ENCODE measurements at places on chromosomes 3 and 15.
A peak's percentile ranks its signal among the peaks of the same experiment; 100 is the strongest.

GRCh38 chr15:77376770-77377169, 43.1 kb downstream of the PEAK1 start:
- DNase-seq = no peak

DNA sequence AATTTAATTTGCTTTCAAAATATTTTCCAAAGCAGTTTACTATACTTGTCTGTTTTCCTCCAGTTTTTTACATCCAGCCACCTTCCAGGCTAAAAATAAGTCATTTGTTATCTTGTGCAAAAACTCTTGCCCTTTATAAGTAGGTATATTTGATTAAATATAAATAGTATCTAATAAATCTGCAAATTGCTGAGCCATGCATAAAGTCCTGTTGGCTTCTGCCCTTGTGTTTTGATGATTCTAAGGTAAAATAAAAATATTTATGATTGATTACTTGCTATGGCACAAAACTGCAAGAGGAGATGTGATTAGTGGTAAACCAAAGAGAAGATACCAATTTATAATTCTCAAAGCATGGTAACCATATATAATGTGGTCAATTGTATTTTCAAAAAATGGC, 1026.7 kb downstream of the EPHA3 start:
- DNase-seq = no peak

DNA sequence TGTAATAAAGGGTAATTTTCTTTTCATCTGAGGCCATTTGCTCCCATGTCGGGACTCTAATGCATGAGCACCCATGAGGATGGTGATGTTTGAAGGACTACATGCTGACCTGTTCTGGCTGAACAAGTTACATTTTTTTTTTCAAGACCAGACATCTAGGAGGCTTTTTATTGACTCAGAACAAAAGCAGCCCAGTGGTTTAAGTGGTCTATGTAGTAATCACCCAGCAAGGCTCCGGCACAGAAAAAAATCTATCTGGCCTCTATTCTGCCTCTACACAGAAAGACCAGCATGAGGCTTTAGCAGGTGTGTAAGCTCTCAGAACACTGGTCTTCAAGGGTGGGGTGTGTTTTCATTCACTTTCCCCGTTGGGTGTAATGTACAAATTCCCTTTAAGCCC, 95.1 kb upstream of the ZBED2 start:
- peak; percentile 2 for DNase-seq

DNA sequence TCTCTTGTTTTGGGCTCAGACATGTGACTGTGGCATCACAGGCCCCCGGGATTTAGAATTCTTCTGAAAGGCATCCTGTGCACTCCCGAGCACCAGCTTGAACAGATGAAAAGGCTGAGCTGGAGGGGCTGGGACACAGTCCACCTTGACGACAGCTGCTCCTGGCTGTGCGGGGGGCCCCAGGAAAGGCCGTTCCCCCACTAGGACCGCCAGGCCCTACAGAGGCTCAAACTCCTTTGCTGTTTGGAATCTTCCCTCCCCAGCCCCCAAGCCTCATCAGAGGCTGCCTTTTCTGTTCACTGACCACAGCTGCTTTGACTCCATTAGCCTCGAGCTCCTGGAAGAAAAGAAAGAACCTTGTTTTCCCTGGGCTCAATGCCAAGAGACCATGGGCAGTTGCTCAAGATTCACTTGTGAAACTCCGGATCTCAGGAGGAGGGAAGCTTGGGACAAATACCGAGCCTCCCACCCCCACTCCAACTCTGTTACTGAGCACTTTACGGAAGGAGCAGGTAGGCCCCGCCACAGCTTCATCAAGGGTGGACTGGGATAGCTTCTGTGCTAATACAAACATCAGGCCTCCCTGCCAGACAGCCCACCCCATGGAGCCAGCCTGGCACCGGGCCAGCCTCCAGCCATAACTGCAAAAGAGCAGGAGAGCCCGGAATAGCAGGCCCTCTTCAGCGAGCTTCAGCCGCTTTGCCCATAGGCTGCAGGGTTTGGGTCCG, 15.7 kb downstream of the CIDEC start:
- peak; percentile 75 for DNase-seq

GRCh38 chr3:188037195-188037718, 116.7 kb upstream of the LPP start:
- peak; percentile 32 for DNase-seq

DNA sequence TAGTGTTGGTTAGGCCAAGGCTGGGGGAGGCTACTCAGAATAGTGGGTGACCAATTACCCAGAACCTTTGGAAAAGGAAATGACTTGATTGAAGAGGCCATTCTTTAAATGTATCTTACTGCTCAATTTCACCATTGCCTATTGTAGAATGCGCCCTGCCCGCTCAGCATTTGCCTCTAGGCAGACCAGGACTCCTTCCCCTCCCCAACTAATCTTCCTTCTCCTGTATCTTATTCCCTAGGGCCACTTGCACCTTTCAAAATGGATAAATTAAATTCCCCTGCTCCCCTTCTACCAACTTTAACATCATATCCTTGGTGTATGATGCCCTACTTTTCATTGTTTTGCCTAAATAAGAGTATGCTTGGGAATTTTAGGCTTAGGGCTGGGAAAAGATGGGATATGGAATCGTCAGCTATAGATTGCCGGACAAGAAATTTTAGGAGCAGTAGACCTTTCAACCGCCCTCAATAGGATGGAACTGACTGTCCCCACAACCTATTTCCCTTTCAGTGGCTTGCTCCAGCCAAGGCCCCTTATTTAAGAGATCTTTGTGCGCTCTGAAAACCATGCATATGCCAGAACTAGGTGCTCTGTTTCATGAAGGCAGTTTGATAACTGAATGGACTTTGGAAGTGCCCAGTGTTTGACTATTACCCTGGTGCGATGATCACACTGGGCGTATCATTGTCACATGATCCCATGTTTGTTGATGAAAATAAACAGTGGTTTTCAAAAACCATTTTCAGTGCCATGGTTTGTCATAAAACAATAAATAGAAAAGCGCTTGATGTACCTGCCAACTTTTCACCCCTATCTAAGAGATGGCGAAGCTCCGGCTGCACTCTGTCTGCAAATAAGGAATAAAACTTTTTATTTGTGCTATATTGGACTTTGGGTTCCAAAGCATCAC, 74.3 kb upstream of the TSEN2 start:
- no peak for DNase-seq

GRCh38 chr3:7309641-7310102, 448.8 kb downstream of the GRM7 start:
- DNase-seq = peak; percentile 71

- DNase-seq = no peak
Measured at GRCh38 chr15:60079210-60079609, 75.1 kb downstream of the FOXB1 start.

GRCh38 chr15:26807517-26808427, 34.9 kb upstream of the GABRB3 start:
- DNase-seq = no peak

DNA sequence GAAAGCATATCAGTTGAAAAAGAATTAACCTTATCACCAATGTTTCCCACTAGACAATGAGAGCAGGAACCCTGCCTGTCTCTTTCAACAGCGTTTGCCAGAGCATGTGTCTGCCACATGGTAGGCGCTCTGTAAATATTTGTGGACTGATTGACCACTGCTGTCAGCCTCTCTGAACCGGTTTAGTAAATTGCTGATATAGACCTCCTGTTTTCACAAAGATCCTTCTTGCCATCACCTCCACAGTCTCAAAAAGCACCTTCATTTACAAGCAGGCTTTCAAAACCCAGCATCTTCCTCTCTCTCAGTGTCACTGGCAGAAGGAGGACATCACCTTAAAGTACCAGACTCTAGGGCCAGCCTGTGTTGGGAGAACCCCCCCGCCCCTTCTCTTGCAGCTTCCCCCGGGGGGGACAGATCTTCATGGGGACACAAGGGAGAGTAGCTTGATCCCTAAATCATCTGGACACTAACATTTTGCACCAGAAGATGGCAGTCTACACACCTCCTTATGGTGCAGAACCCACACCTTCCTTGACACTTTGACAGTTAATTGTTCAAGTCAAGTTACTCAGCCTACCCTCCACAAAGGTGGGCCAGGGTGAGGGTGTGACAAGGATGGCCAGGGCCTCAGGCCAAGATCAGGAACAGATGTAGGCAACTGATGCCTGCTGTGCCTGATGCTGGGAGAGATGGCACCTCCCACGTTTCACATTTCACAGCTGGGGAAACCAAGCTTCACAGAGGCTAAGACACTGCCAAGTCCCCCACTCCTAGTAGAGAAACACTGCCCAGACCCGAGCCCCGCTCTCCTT, 37.8 kb upstream of the USP3 start:
- DNase-seq = no peak

Data from fibroblast of skin of left biceps (primary cell).